ENCODE measurements at places on chromosomes 16 and 17.

- no peak for DNase-seq
Measured at GRCh38 chr17:38464251-38464722, 36.0 kb downstream of the ARHGAP23 start.

DNA sequence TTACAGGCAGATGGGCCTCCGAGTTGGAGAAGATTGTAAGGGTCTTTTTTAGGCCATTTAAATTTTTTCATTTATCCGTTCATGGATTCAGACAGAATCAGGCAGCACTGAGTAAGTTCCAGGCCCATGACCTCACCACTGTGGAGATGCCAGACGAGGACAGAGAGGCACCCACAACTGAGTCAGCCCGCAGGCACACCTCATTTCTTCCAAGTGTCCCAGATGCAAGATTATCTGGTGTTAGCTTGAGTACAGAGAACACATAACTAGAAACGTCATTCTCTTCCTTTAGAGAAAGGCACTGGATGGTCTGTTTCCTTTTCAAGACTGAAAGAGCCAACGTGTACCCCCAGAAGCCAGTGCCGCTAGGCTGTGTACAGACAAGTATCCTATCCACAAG, 16.9 kb downstream of the CLEC16A start:
- peak; percentile 72 for DNase-seq

DNA sequence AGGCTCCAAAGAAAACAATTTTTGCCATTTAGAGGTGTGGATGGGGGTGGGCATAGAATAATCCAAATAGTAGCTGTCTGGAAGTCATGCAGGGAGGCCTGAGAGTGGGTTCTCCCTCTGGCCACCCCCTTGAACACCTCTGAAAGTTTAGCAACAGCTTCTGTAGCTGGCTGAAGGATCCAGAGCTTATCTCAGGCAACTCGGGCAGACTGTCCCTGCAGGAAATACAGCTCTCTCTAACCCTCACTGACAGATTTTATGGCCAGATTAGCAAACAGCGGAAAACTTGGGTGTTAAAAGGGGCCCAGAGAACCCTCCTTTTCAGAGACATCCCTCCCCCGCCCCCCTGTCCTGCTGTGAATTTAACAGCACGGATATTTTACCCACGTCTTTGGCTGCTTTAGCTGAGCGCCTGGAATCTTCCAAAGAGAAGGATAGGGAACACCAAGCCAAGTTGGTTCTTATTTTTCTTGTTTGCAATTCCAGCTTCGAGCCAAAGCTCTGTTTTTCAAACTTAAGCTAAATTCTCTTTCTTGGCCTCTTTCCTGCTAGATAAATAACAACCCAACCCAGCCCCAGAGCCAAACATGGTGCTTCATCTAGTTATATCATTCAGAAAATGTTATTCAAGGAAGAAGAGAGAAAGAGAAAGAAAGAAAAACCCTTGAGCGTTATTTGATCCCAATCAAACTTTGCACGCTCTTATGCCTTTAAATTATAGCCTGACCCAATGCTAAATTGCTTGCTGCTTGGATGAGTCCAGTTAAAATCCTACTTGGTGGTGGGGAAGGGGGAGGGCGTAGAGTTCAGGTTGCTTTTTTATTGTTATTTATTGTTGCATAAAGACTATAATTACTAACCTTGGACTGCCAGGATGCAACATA, 2.3 kb upstream of the HOXB2 start:
- DNase-seq: no peak

DNA sequence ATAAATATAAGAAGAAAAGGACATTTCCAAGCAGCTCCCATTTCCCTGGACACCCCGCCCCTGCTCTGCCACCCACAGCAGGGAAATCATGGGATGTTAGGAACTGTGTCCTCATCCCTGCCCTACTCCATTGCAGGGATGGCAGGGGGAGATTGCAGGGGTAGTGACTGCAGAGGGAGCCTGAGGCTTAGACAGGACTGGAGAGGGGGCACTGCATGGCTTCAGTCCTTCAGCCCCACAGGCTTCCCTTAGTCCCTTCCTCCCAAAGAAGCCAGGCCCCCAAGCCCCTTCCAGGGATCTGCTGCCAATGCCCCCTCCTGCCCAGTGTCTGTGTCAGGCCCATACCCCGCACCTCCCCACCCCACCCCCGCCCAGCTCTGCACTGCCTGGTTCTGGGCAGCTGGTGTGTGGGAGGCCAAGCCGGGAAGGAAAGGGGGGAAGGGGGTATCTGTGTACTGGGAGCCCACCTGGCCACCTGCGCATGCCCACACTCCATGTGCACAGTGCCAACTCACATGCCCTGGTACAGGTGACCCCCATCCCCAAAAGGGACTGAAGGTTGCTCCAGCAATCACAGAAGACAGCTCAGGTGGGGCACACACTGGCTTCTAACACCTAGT, 3.3 kb downstream of the RUNDC3A start:
- no peak for DNase-seq

DNA sequence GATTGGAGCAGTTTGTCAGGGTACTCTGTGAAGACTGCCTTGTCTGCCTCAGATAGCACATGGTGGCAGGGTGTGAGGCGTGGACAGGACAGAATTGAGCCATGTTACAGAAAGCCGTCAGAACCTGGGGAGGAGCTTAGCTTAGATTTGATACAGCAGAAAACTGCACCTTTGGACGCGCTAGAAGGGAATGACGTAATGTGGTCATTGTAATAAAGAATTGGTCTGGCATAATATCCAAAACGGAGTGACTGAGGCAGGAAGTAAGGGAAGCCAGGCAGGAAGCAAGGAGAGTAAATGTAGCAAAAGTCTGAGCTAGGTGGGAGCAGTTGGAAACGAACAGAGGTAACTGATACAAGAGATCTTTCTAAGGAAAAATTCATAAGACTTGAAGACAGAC, 140.2 kb downstream of the CYB561 start:
- DNase-seq: no peak

DNA sequence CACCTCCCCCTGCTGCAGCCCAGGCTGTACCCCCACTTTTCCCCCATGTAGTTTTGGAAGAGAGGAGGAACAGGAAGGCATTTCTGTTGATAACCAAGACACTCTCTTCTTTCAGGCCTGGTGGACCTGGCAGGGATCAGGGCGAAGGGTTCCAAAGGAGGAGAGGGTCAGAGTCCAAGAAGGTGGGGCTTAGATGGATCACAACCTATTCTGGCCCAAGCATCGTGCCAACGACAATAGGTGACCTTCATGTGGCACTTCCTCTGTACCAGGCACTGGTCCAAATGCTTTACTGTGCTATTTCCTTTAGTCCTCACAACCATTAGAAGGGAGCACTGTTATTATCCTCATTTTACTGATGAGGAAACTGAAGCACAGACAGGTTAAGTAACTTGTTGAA, 84.3 kb downstream of the TMEM132E start:
- DNase-seq: no peak

- no peak for DNase-seq
Measured at GRCh38 chr17:20979792-20980083, 63.1 kb downstream of the USP22 start.

DNA sequence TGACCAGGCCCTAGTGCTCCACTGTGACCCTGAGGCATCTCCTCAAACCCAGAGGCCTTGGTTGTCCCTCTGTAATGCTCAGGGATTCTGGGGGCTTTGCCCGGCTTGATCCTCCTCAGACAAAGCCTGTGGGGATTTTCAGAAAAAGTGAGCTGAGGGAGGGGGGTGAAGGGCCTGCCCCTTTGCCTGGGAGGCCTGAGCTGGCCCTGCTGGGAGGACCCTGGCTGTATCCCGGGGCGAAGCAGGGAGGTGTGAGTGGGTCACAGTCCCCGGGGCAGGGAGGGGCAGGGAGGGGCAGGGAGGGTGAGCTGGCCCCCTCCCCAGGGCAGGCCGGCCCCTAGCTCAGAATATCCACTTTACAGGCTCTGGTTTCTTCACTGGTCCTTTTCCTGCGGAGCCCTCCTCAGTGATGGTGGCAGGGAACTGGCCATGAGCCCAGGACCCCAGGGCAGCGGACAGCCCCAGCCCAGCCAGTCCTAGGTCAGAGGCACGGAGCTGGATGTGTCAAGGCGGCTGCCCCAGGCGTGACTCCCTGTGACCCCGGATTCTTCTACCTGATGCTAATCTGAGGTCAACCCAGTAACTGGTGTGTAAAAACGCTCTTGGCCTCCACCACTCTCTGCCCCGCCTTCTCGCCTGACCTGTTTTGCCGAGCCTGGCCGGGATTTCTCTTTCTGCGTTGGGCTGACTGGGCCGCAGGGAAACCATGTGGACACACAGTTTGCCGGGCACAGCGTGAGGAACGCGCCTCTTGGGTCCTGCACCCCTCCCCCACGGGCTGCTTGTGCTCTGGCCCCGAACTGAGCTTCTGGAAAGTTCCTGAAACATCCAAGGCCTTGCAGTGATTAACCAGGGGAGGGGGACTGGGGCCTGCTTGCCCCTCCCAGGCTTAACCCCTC, 5.8 kb upstream of the FASN start:
- DNase-seq: no peak

All from AG04449 (cell line).